Stimulated activated CD4-positive, alpha-beta T cell treated with anti-CD3 and anti-CD28 coated beads, TNF-alpha, amount 100 ng/mL, for 4 hours (primary cell): ENCODE measurements at places on chromosomes 6 and 20.

DNA sequence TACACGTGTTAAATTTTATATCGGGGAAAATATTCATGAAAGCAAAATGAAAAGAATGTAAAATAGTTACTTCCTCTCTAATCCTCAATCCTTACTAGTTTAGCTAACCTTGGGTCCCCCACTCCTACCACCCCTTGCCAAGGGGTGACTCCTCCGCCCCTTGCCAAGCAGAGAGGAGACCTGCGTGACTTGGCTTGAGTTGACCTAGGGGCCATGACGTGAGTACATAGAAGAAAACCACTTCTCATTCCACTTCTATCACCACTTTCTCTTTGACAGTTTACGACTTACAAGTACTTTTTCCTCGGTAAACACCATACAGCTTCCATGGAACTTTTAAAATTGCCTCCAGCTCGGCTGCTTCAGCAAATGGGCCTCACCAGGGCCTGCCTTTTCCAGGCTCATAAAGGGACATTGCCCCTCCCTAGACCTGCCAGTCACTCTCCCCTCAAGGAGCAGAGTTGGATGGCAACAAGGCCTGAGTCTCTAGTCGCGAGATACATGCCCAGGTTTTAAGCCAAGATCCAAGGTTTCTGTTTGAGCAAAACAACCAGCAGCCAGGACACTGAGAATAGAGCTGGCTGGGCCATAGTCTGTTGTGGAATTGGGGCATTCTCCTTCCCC lies 29.9 kb downstream of the SDCBP2 start:
- DNase-seq, result no peak

GRCh38 chr6:125197795-125198269 lies 44.3 kb downstream of the TPD52L1 start:
- no peak for DNase-seq

GRCh38 chr6:12608874-12609273 lies 107.7 kb upstream of the PHACTR1 start:
- no peak for DNase-seq

DNA sequence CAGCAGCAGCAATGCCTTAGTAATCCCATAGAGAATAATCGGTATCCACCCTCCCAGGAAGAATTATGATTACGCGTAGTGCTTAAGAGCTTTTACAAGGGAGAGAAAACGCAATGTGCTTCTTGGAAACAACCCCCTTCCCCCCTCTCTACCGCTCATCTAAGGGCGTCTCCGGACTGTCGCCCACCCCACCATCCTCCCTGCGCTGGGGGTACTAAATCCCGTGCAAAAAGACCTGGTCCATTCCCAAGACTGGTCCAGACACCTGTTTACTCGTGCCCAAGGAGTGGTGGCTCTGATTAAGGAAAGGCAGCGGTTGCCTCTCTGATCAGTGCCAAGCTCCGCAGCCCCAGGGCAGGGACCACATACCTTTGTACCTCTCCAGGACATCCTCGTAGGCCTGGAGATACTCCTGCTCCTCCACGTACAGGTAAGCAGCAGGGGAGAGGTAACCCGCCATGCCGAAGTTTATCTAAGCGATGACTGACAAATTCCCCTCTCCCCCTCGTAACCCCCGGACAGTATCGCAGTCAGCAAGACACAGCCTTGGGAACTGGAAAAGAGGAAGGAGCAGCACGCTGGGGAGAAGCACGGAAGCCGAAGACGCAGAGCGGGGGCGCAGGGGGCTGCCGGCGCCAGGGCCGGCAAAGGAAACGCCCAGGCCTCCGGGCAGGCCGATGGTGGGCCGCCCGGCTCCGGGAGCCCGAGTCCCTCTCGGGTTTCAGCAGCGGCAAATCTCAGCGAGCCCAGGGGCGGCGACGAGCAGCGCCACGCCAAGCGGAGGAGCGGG lies 112.0 kb upstream of the BEND6 start:
- no peak for DNase-seq

DNA sequence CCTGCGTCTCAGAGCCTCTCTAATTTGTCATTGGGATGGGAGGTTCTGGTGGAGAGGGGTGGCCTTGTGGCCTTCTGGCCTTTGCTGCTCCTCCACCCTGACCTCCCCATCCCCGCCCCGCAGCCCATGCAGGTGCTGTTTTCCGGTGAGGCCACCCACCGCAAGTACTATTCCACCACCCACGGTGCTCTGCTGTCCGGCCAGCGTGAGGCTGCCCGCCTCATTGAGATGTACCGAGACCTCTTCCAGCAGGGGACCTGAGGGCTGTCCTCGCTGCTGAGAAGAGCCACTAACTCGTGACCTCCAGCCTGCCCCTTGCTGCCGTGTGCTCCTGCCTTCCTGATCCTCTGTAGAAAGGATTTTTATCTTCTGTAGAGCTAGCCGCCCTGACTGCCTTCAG lies 171.8 kb upstream of the RNF24 start:
- DNase-seq, result no peak
